ENCODE measurements at places on chromosomes 1 and 21.

GRCh38 chr1:98887507-98887906 lies 117.2 kb downstream of the PLPPR5 start:
- no peak for DNase-seq

GRCh38 chr1:46333300-46334029 lies 7.1 kb upstream of the NSUN4 start:
- peak; percentile 78 for DNase-seq

DNA sequence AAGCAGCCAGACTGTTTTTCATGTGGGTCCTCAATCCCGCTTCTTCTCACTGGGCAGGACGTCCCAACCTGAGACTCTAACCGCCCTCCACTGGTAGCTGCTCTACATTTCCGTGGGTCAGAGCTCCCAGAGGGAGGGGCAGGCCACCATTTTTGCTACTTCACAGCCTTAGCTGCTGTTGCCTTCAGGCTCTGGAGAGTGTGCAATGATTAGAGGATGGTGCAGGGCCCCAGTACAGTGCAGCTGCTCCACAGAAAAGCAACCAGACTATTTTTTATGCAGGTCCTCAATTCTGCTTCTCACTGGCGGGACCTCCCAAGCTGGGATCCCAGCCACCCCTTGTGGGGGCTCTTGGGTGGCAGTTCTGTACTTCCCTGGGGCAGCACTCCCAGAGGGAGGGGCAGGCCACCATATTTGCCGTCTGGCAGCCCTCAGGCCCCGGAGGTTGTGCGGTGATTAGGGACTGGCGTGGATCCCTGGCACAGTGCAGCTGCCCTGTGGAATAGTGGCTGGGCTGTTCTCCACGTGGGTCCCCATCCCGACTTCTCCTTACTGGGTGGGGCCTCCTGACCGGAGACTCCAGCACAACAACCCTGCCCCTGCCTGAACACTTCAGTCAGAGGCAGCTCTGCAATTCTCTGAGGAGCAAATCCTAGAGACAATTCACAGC lies 647.6 kb upstream of the PKN2 start:
- no peak for DNase-seq

DNA sequence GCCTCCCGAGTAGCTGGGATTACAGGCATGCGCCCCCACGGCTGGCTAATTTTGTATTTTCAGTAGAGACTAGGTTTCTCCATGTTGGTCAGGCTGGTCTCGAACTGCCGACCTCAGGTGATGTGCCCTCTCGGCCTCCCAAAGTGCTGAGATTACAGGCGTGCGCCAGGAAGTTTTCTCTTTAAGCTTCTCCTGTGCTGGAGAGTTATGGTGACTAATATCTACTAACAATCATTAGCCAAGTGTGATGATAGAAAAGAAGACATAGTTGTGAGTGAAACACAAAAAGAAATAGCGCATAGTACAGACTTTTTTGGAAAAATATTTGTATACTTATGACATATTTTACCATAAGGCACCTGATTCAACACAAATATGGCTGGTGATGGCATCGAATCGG lies 56.5 kb downstream of the SETD4 start:
- DNase-seq: no peak
